ENCODE measurements at places on chromosomes 13 and 19.

GRCh38 chr13:30720172-30720869, 15.0 kb upstream of the ALOX5AP start:
- no peak for DNase-seq

DNA sequence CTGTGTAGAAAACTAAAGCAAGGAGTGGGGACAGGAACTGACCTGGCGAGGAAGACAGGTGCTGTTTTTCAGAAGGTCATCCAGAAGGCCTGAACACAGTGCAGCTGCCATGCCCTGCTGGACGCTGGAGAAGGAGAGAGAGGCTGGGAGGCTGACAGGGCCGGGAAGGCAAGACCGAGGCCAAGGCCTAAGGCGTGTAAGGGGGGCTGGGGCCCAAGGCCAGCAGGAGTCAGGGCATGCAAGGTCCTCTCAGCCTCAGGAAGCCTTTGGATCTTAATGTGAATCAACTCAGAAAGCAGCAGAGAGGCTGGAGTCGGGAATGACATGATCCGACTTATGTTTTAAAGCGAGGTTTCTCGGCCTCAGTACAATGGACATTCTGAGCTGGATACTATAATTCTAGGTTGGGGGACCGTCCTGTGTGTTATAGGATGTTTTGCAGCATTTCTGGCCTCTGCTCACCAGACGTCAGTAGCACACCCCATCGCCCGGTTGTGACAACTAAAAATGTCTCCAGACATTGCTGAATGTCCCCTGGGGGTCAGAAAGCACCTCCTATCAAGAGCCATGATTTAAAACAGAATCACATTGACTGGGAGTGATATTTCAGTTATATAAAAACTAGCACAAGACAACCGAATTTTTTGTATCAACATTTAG, 530.4 kb downstream of the MYO16 start:
- no peak for DNase-seq

DNA sequence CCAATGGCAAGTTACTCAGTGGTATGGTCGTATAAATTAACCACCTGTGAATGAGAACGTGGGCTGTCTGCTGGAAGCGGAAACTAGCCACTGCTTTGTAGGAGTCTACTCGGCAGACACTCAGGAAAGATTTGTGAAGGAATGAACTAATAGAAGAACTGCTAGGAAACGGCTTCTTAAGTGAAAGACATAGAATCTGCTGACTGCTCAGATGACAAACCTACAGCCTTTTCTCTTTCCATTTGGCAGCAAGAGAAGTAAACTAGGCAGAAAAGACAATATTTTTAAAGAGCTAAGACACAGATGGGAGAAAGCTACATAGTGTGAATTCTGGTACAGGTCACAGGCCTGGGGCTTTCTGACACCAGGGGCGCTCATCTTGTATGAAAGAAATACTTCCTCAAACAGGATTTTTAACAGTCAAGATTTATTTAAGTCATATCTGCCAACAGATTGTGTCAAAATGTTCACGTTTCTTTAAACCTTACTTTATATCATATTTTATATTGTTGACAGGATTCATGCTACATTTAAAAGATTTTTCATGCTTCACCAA, 78.4 kb downstream of the MIPEP start:
- no peak for DNase-seq

DNA sequence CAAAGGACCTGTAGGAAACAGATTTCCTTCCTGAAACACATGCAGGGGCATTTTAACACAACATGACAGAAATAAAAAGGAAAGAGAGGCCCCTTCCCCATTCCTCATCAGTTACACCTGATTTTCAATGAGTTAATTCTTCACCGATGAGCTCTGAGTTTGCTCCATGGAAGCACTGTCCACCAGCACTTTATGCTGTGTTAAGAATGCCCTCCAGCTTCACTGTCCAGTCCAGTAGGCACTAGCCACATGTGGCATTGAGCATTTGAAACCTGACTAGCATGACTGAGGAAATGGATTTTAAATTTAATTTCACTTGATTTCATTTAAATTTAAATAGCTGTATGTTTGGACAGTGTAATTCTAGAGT, 217.2 kb upstream of the SLC10A2 start:
- DNase-seq: no peak

- DNase-seq: no peak
Observed at GRCh38 chr13:50893211-50893852, 16.3 kb upstream of the RNASEH2B start.

- no peak for DNase-seq
Observed at GRCh38 chr13:38866649-38867048, 124.0 kb downstream of the STOML3 start.

- DNase-seq: no peak
Observed at GRCh38 chr13:91132381-91132780, 215.1 kb upstream of the MIR17HG start.

GRCh38 chr13:95406176-95406575, 104.9 kb upstream of the ABCC4 start:
- no peak for DNase-seq

GRCh38 chr19:46126086-46126580, 1.6 kb upstream of the IGFL3 start:
- DNase-seq: no peak
